Effector CD8-positive, alpha-beta T cell (primary cell): ENCODE measurements at places on chromosomes 5 and 9.

DNA sequence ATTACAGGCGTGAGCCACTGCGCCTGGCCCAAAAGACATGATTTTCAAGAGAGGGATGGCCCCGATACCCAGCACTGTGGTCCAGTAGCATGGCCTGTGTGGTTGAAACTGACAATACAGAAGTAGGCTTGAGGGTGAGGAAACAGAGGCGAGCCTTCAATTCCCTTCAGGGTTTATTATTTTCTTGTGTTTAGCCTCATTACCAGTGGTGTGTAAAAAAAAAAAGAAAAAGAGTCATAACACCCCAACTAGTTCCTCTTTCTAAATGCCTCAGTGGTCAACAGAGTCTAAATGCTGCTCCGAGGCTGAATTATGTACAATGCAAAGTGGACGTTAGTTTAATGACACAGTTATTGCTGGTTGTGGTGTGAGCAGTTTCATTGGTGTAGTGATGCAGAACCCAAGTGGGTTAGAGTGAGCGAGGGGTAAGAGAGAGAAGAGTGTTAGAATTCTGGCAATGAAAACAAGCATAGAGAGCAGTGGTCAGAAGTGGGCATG lies 58.8 kb downstream of the SNX30 start:
- DNase-seq, result no peak

- no peak for DNase-seq
These were observed 49.2 kb downstream of the TIMD4 start for GRCh38 chr5:156913719-156914370.

GRCh38 chr9:9102295-9102694 lies 1302.7 kb upstream of the DMAC1 start:
- no peak for DNase-seq

DNA sequence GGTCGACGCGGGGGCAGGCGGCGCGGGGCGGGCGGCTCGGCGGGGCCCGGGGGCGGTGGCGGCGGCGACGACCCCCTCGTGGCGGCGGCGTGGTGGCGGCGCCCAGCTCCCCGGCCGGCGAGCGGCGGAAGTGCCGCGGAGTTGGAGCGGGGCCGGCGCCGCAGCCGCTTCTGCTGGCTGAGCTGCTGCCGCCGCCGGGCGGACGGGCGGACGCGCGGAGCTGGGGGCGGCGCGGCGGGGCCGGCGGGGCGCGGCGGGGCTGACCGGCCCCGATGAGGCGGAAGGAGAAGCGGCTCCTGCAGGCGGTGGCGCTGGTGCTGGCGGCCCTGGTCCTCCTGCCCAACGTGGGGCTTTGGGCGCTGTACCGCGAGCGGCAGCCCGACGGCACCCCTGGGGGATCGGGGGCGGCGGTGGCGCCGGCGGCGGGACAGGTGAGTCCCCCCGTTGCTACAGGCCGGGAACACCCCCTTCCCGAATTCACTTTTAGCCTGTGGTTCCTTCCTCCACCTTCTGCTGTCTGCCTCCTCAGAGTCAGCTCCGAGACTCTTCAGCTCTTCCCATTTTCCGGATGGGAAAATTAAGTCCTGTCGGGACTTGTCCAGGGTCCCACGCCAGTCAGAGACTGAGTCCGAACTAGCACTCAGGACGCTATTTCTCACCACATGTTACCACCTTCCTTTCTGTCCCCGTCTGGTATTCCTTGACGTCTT lies at the start of gene GALNT10:
Gene GALNT10, plus strand, starts transcription at position 139 of the 710 bp plus-strand sequence. Its CDS starts 134 bp downstream, at position 273.
- DNase-seq, result peak; percentile 49

- no peak for DNase-seq
These were observed 4.5 kb downstream of the IRX4 start for GRCh38 chr5:1878050-1878849.

GRCh38 chr5:132877938-132878337 lies 4.5 kb downstream of the LEAP2 start:
- no peak for DNase-seq

GRCh38 chr5:140342287-140342686 lies 4.1 kb downstream of the HBEGF start:
- no peak for DNase-seq

DNA sequence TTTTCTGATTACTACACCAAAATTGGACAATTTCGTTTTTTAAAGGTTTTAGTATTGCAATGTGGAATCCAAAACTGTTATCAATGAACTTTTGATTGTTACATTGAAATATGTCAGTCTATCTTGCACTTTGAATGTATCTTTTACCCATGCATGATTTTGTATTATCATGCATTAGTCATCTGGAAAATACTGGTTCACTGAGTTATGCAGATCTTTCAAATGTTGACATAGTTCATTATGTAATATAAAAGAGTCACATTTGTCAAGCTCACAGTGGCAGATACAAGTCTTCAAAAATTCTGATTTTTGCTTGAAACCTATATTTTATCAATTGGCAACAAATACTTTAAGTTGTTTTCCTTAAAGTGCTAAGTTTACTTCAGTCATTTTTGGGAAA lies 85.2 kb downstream of the NR3C1 start:
- no peak for DNase-seq

DNA sequence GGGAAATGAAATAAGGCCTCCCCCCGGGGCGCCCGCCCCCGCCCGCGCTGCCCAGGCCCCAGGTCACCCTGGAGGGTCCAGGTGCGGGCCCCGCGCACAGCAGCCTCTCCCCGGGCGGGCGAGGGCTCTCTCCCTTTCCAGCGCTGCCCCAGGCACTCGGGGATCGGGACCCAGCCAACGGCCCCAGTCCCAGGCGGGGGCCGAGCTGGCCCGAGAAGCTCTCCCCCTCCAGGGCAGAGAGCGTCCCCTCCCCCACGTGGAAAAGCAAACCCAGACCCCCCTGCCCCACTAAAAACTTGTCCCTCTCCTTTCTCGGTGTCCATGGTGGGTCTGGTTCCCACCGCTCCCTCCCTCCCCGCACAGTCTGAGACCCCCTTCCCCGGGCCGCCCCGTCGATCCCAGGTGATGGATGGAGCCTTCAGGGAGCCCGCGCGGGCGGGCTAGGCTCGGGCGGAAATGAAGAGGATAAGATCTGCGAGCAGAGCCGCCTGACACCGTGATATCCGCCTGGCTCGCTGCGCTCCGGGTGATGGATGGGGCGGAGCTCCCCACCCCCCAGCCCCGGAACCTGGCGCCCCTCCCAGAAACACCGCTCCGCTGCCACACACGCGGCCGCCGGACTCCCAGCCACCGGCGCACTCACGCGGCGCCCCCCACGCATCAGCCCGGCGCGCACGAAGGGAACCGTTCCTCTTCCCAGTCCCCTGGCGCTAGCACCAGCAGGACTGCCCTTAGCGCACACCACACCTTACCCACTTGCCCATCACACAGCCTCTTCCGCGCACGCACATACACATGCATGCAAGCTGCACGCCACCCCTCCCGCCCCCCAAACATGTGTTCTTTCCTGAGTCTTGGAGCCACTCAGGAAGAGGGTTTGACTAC lies 81.7 kb upstream of the ZBTB43 start:
- peak; percentile 66 for DNase-seq

GRCh38 chr5:14574096-14574495 lies 7.5 kb upstream of the OTULINL start:
- no peak for DNase-seq
